ENCODE measurements at places on chromosomes 13 and 19. TPM values are rescaled to one million over a fixed set of nuclear protein-coding genes. Genes with fewer than 3 reads are reported as not detected.

The RNF113B gene
- total RNA-seq, result not detected

The CRX gene
- not detected for total RNA-seq

The LSR gene
- 45.0 TPM for total RNA-seq

GRCh38 chr19:45660636-45661035 lies 7.4 kb upstream of the GIPR start:
- DNase-seq, result no peak

DNA sequence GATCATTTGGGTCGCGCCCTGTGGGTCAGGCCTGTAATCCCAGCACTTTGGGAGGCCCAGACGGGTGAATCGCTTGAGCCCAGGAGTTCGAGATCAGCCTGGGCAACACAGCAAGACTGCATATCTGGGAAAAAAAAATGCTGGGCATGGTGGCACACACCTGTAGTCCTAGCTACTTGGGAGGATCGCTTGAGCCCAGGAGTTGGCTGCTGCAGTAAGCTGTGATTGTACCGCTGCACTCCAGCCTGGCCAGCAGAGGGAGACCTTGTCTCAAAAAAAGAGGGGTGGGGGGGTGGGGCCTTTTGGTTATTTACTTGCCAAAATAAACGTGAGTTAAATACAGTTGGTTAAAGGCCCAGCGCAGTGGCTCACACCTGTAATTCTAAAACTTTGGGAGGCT lies 9.8 kb upstream of the ZNF544 start:
- peak; percentile 37 for DNase-seq

DNA sequence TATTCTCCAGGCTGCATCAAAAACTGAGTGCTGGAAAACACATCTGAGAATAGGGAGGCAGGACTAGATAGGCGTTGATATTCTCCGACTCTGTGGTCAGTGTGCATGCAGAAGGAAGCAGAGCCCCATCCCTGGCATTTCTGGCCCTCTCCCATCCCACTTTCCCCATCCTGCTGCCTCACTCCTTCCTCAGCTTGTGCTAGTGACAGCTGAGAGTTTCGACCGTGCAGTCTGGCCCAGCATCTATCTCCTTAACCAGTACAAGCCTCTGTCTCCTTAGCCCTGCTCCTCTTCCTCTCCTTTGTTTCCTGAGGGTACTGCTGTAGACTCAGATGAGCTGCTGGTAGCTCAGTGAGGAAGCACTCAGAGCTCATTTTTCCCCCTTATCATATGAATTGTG lies 163.2 kb downstream of the SUCLA2 start:
- no peak for DNase-seq

DNA sequence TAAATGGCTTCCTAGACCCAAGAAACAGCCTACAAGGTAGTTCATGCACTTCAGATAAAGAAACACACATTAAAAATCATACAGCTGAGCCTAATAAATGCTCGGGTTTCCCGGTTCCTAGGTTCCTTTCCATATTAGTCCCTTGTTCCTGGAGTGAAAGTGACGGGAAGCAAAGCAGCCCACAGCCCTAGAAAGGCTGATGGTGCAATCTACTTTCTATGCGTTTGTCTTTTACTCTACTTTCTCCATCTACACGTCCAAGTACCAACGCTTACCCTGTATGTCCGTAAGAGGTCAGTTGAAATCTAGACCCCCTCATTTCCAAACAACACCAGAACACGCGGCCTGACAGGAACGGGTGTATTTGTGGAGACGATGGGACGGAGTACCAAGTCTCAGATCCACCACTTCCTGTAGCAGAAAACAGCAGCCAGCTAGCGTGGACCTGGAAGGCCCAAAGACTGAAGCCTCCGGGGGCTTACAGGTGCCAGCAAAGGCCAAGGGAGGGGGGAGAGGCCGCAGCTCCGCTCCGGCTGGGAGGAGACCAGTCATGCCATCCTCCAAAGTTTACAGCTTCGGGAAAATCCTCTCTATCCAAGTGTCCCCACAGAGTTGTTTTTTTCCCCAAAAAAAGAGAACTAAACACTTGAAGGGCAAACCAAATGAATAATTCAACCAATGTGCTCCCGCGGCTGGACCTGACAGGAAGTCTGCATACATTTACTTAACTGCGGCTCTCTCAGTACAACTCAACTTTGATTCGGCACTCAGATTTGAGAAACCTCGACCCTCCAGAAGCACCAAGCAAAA lies 34.1 kb downstream of the STK24 start:
- DNase-seq, result no peak

- peak; percentile 62 for DNase-seq
Observed at GRCh38 chr19:4352701-4353121, 9.3 kb downstream of the MPND start.

Measured in CD4-positive, alpha-beta T cell (primary cell).